ENCODE measurements at places on chromosomes 7 and 10. TPM values are rescaled to one million over a fixed set of nuclear protein-coding genes. Genes with fewer than 3 reads are reported as not detected.

- DNase-seq, result no peak
These were observed 1.9 kb downstream of the ANTXRL start for GRCh38 chr10:46288601-46289206.

DNA sequence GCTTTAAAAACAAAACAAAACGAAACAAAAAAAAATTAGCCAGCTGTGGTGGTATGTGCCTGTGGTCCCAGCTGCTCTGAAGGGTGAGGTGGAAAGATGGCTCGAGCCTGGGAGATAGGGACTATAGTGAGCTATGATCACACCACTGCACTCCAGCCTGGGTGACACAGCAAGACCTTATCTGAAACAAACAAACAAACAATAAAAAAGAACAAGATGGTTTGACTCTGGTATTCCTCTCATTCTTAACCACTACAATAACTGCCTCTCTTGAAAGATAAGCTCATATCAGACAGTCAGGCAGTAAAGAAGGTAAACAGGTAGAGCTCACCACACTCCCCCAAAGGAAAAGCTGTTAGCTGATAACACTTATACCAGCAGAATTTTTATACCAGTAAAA, 14.1 kb upstream of the DUSP5 start:
- DNase-seq, result no peak

ACTL6B gene
- total RNA-seq, result not detected

- DNase-seq, result no peak
These were observed 19.2 kb upstream of the GRID1 start for GRCh38 chr10:86385806-86386205.

- DNase-seq, result no peak
These were observed 3.3 kb downstream of the CUX1 start for GRCh38 chr7:101820703-101821102.

GRCh38 chr7:158103378-158103777, 484.2 kb downstream of the PTPRN2 start:
- DNase-seq, result no peak

GRCh38 chr7:149300620-149301285, 38.8 kb downstream of the ZNF783 start:
- DNase-seq, result no peak

DNA sequence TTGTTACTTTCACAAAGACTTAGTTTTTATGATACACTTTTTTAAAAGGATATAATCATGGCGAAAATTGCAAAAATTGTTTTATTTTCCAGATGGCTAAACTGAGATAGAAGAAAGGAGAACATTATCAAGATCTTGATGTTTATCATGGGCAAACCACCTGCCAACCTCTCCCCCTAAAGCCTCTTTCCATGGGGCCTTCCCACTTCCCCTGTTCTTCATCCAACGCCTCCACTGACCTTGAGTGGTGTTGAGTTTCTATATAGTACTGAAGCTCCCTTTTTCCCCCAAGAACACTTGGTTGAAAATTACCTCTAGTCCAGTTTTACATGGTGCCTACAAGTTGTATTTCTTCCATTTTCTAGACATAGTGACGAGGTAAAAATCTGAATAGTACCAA, 5.0 kb downstream of the CREB3L2 start:
- DNase-seq, result no peak

DNA sequence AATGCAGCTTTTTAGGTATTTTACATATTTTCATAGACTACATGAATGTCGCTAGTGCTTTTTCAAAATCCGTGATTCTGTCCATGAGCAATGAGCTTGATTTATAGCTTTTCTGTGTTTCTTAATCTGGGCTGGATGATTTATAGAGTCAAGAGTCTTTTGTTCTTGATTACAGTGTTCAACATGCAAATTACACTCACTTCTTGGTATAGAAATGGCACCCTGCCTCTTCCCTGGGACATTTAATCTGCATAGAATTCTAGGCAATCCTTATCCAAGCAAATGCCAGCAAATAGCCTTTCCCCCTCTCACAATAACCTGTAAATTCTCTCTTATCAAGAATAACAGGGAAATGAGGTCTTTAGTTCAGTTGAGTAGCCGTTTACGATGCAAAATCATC, 246.2 kb upstream of the SEMA3C start:
- DNase-seq, result no peak

DNA sequence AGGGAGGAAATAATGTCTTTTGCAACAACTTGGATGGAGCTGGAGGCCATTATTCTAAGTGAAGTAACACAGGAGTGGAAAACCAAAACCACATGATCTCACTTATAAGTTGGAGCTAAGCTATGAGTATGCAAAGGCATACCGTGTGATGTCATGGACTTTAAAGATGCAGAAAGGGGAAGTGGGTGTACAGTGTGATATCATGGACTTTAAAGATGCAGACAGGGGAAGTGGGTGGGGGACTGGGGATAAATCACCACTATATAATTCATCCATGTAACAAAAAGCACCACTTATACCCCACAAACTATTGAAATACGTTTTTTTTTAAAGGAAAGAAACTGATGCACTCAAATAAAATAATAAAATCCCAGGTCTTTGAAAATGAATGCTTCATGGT, 29.5 kb downstream of the LYZL2 start:
- DNase-seq, result peak; percentile 57

GRCh38 chr10:106643473-106643872, 521.0 kb downstream of the SORCS1 start:
- DNase-seq, result no peak

CCL24 gene
- not detected for total RNA-seq

- DNase-seq, result no peak
These were observed 43.2 kb downstream of the KAT6B start for GRCh38 chr10:74869635-74870034.

DNA sequence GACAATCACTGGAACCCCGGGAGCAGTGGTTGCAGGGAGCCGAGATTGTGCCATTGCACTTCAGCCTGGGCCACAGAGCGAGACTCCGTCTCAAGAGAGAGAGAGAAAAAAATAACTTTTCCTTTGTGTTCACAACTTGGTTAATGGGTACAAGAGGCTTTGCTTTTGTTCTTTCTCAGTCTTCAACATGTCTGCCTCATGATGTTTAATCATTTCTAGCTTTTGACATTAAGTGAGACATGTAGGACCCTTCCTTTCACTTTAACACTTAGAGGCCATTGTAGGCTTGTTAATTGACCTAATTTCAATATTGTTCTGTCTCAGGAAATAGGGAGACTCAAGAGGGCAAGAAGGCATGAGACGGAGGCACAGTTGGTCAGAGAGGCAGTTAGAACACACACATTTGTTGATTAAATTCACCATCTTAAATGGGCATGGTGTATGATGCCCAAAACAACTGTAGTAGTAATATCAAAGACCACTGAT, 9.3 kb upstream of the CRCP start:
- DNase-seq, result no peak

- DNase-seq, result no peak
These were observed 68.0 kb downstream of the DNAJC1 start for GRCh38 chr10:21935439-21936023.

DNA sequence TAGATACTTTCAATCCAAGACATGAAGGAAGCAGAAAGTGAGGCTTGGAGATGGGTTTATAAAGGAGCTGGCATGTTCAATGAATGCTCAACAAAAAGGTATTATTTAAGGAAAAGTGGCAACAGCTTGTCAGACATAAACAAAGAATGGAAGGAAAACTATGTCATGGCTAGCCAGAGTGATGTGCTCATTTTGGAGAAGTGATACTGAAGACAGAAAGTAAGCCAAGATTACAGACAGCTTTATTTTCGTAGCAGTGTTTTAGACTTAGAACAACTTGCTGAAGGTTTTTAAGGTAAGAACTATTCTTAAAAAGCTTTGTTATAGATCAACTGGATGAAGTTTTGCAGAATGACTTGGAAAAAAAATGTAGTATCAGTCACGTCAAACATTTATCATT, 160.5 kb upstream of the FERD3L start:
- no peak for DNase-seq

DNA sequence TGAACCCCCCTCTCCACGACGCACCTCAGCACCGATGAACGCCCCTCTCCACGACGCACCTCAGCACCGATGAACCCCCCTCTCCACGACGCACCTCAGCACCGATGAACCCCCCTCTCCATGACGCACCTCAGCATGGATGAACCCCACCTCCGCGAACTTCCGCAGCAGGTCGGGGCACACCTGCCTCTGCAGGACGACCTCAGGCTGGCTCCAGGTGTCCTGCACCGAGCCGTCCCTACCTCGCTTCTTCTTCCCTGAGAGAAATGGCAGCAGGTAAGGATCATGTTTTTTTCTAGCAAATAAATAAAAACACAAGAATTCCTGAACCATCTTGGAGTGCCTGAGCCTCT, 24.1 kb downstream of the CFAP46 start:
- no peak for DNase-seq

TMED4 gene
- 84.0 TPM for total RNA-seq

CYP3A7 gene
- total RNA-seq, result not detected

DNA sequence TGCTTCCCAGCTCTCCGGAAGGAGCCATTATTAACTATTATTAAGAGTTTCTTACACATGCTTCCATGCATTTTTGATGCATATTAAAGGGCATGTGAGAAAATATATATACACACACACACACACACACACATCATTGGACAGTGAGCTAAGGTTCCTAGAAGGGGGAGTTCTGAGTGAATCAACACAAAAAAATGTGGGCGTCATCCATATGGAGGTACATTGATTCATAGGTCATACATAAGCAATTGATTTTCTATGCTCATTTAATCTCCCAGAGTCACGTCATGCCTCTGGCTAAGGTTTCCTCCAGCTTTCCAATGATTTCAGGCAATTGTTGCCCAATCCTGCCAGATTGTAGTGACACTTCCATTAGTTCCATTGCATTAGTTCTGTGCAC, 269.4 kb downstream of the DNAJB9 start:
- no peak for DNase-seq

DNA sequence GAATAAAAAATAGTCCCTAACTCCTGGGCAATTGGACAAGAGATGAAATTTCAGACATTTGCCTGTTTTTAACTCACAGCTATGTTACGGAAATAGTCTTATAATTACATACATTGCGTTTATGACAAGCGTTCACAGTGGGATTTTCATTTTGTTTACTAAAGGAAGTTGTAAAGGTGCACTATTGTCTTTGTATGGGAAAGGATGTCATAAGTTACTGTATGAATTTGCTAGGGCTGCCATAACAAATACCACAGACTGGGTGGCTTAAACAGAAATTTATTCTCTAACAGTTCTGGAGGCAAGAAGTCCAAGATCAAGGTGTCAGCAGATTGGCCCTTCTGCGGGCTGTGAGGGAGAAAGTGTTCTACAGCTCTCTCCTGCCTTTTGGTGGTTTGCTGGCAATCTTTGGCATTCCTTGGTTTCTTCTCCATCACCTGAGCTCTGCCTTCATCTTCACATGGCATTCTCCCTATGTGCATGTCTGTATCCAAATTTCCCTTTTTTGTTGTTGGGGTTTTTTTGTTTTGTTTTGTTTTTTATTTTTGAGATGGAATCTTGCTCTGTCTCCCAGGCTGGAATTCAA, 5.6 kb downstream of the NFE2L3 start:
- DNase-seq, result no peak

ALKBH4 gene
- 11.0 TPM for total RNA-seq

DNA sequence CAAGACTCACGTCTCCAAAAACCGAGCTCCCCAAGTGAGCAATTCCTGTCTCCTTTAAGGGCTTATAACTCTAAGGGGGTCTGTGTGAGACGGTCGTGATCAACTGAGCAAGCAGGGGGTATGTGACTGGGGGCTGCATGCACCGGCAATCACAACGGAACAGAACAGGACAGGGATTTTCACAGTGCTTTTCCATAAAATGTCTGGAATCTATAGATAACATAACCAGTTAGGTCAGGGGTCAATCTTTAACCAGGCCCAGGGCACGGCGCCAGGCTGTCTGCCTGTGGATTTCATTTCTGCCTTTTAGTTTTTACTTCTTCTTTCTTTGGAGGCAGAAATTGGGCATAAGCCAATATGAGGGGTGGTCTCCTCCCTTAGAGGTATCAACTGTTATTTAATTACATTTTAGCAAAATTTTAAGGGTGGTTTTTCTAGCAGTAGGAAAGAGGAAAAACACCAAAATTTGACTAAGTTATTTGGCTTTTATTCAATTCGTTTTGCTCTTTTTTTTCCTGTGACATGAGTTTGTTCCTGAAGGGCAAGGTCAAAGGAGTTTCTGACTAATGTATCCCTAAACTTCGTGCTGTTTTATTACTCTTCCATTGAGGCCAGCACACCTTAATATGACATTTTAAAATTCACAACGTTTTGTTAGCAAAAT, 121.4 kb upstream of the SEC61G start:
- DNase-seq, result no peak

- no peak for DNase-seq
These were observed 64.8 kb upstream of the TFEC start for GRCh38 chr7:116095396-116095795.

GRCh38 chr10:81828251-81828650, 46.7 kb upstream of the NRG3 start:
- DNase-seq, result no peak

DNA sequence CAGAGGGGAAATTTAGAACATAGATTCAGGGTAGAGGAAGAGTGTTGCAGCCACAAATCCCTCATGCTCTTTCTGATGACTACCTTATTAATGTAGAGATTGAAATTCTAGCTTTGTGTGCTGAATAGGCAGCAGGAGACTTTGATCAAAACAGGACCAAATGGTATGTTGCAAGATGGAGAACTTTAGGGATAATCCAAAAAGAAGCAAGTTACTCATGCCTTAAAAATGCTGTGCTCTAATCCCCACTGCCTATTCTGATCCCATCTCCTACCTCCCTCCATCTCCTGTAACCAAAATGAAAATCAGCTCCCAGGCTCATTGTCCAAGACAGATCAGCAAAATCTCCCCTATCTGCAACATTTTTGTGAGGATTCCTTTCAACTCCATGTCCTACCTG, 31.3 kb downstream of the CH25H start:
- DNase-seq, result no peak

GRCh38 chr10:15521328-15521903, 150.3 kb upstream of the FAM171A1 start:
- no peak for DNase-seq

DNA sequence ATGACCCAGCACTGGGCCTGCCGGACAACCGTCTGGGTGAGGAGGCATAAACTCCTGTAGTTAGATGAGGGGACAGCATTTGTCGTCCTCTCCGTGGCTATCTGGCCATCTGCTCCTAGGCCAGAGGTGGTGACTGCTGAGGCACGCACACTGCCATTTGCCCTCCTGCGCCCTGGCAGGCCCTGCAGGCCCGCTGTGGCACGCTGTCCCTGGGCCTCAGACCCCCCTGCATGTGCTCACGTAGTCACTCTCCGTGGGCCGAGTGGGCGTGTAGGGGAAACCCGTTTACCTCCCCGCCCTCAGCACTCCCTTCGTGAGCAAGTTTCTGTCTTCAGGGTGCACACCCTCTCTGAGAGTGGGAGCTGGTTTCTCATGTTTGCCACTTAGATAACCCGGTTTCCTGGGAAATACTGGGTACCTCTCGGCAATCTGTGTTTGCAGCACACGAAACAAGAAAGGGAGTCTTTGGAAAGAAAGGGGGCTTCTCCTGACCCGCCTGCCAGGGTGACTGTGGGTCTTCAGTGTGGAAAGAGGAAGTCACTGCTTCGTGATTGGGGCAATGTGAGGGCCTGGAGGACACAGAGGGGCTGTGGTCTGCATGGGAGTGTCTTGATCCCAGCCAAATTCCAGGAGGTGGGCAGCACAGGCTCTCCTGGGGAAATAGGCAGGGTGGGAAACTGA, 10.8 kb downstream of the ADAMTS14 start:
- DNase-seq, result no peak

NPFFR1 gene
- not detected for total RNA-seq

All from B cell (primary cell).